8988T (cell line): ENCODE measurements at places on chromosomes 4 and X.
A peak's percentile ranks its signal among the peaks of the same experiment; 100 is the strongest.

DNA sequence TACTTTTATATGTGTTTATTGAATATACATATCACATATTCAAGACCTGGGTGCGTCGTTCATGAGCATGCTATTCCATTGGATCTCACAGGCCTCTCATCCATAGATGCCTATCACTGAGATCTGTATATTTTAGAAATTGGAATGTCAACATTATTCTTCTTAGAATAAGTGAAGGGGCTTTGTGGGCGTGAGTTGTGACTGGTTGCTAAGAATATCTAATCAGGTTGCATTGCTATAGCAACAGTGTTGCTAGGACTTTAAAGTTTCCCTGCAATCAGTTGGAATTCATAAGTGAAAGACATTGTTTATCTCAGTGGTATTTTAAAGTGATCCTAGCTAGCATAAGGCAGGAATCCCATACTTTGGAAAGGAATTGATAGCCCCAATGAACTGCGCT is 36.7 kb upstream of the ANK2 start:
- DNase-seq: no peak

DNA sequence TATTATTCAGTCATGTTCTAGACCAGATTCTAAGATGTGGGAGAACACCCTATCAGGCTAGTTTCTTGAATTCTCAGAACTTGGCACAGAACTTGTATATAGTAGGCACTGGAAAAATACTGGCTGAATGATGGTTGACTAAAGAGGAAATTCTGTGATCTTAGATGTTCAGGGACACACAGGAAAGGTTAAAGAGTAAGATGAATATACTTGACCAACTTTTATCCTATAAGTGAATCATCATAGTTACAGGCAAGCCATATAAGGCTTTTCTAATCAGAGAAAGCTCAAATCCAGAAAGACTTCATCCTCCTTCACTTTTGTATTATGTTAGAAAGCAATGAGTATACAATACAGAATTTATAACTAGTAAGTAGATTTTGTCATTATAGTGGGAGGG is 53.8 kb downstream of the SEPTIN11 start:
- no peak for DNase-seq

DNA sequence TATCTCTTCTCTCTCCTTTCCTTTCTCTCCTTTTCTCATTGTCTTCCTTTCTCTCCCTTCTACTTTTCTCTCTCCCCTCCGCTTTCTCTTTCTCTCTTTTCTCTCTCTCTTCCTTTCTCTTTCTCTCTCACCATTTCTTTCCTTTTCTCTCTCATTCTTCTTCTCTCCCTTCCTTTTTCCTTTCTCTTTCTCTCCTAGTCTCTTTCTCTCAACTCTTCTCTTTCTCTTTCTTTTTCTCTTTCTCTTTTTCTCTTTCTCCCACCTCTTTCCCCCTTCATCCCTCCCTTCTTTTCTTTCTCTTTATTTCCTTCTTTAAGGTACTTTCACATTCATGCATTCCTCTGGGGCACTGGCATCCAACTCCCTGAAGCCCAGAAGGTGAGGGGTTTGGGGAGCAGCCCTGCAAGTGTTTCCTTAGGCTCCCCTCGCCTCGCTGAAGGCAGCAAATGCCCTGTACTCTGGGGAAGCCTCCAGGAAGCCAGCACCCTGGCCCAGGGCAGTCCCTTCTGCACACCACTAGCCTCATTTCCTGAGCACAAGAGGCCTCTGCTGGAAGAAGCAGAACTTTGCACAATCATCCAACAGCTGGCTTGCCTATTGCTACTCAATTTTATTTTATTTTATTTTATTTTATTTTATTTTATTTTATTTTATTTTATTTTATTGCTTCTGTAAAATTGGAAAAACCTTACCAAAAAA is 124.2 kb downstream of the NFKB1 start:
- DNase-seq: peak; percentile 25

- no peak for DNase-seq
Measured at GRCh38 chrX:5683996-5684395, 544.7 kb downstream of the NLGN4X start.

- DNase-seq: no peak
Measured at GRCh38 chr4:88725986-88726385, 28.4 kb upstream of the NAP1L5 start.

DNA sequence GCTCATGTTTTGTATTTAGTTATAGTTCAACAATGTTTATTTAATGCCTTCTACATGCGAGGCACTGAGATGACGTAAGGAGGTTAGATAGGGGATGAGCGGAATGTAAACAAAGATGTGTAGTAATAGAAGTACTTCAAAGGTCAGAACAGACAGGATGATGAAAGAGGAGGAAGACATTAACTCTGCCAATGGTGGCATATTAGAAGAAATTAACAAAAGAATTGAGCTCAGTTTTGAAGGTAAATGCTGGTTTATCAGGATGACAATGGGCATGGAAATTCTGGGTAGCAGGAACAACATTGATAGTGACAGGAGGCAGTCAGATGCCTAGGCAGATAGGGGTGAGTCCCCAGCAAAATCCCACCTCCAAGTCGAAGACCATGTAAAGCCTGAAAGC is 62.3 kb upstream of the PGRMC2 start:
- DNase-seq: no peak

DNA sequence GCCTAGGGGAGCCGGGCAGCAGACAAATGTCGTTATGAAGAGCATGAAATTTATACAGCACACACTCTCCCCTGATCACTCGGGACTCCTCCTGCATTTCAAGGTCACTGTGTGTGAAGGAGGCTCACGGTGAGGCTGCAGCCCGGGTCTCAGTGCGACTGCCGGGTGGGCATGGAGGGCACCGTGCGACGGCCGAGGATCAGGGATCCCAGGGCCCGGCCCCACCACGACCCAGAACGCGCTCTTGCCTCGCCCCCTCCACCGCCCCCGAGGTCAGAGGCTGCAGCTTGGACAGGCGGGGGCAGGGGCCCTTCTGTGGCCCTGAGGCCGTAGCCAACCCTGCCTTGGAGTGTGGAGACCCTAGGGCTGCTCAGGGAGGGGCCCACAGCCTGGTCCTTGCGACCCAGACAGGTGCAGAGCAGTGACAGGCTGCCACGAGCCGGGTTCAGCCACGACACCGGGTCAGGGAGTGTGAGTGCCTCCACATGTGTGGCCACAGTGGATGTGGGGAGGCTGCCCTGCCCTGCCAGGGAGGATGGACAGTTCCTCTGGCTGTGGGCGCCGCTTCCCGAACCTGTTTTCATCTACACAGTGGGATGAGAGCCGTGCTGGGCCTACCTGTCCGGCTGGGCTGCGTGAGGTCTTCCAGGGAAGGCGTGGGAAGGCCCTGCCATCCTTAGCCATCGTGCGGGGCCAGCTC is 89.3 kb upstream of the NKX1-1 start:
- peak; percentile 11 for DNase-seq

DNA sequence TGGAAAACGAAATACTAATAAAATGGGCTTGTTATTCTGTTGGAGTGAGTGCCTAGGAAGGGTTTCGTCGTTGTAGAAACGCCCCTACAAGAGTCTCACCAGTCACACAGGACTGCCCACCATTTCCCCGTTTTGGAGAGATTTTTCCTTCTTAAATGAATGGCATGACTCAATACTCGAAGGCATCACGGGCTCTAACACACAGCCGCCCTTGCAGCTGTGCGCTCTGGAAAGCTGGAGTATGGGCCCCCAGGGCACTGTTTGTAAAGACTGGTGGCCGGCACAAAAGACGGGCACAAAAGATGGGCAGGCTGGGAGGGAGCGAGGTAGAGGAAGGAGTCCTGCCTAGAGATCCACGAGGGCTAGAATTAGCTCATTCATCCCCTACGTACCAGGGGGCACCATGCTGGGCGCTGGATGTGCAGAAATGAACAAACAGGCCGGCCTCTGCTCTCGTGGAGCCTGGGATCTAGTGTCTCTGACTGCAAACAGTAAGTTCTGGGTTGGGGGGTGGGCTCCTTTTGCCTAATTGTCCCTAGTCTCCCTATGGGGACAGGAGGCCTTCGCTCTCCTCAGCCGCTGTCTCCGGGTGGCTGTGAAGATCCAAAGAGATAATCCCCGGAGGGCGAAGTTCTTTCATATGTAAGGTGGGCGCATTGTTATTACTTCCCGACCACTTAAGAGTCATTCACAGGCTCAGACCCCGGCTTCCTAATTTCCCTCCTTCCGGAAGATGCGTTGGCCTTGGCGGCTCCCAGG is 1.0 kb upstream of the SFRP2 start:
- DNase-seq: no peak

- DNase-seq: peak; percentile 73
Measured at GRCh38 chr4:22515145-22515887, 550 bp downstream of the ADGRA3 start.

- DNase-seq: no peak
Measured at GRCh38 chr4:101596781-101597552, 193.6 kb upstream of the BANK1 start.

DNA sequence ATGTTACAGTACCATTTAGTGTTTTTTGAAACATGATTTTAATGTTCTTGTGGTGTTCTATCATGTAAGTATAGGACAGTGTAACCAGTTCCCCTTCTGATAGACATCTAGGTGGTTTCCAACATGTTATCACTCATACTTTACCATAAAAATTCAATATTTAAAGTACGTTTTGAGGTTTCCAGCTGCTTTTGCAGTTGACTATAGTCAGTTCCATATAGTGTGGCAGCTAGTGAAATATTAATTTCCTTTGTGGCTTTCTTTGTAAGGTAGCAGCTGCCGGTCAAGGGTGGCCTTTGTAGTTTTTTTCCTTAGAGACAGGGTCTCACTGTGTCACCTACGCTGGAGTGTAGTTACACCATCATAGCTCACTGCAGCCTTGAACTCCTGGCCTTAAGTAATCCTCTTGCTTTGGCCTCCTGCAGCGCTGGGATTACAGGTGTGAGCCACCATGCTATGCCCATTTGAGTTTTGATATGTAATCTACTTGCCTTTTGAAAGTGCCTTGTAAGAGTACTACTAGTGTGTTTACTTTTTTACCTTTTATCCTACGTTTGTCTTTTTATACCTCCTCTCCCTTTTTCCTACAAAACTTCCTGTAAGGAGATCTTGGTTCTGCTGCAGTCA is 63.0 kb downstream of the ARHGAP10 start:
- DNase-seq: no peak

DNA sequence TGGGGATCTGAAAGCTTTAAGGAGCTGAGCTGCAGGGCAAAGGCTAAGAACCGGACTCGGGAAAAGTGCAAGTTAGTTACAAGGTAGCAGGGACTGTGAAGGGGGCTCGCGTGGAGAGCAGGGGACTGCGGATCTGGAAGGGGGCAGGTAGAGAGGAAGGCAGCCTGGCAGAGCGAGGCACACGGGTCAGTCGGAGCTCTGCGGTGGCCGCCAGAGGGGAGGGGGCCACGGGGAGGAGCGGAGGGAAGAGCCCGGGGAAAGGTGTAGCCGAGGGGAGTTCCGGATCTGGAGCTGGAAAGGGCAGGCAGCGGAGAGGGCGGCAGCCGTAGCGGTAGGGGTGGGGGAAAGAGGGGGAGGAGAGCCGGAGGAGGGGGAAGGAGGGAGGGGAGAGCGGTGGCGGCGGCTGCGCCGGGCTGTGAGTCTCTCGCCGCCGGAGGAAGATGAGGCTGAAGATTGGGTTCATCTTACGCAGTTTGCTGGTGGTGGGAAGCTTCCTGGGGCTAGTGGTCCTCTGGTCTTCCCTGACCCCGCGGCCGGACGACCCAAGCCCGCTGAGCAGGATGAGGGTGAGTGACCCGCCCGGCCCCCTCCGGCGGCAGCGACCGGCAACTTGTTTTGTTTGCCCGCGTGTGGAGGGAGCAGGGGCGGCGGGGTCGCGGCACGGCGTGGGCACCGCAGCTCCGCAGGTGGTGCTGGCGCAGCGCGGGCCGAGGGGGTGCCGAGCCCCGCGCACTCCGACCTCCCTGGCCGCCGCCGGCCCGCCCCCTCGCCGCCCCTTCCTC is at the start of gene GALNT7:
Gene GALNT7, plus strand, starts transcription at position 416 of the 782 bp plus-strand sequence. Its CDS starts 25 bp downstream, at position 441.
- DNase-seq: peak; percentile 70

DNA sequence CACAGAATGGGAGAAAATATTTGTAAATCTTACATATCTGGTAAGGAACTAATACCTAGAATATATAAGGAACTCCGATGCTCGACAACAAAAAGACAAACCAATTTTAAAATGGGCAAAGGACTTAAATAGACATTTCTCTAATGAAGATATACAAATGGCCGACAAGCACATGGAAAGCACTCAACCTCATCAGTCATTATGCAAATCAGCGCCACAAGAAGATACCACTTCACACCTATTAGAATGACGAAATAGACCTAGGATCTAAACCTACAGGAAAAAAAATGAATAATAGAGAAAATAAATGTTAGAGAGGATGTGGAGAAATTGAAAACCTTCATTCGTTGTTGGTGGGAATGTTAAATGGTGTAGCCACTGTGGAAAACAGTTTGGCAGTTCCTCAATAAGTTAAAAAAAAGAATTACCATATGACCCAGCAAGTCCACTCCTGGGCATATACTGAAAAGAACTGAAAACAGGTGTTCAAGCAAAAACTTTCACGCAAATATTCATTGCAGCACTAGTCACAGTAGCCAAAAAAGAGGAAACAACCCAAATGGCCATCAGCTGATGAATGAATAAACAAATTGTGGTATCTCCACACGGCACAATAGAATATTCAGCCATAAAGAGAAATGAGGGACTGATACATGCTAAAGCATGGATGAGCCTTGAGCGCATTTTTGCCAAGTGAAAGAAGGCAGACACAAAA is 57.3 kb upstream of the WDR19 start:
- no peak for DNase-seq

- DNase-seq: no peak
Measured at GRCh38 chr4:126784966-126785580, 847.7 kb upstream of the INTU start.

GRCh38 chr4:186500721-186501304 is 54.6 kb downstream of the MTNR1A start:
- no peak for DNase-seq

DNA sequence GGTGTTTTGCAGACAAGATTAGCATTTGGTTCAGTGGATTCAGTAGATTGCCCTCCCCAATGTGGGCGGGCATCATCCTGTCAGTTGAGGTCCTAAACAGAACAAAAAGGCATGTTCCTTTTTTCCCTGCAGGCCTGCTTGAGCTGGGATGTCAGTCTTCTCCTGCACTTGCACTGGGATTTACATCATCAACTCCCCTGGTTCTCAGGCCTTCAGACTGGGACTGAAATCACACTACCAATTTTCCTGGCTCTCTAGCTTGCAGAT is 278.9 kb upstream of the FTHL17 start:
- DNase-seq: no peak

GRCh38 chr4:80926891-80927290 is 103.6 kb upstream of the BMP3 start:
- DNase-seq: no peak

DNA sequence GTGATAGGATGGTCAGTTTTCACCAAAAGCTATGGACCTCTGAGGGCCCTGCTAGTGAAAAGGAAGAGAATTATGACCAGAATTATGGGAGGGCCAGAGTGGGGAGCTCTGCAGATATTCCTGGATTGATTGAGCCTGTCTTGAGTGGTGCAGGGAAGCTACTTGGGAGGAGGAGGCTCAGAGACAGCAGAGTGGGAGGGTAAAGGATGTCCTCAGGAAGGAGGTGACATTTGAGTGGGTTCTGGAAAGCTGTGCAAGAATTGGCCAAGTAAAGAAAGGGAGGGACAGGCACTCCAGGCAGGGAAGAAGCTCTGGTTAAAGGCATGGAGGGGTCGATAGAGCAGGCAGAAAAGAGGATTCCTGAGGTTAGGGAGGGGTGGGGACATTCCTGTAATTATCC is 24.1 kb downstream of the RNF4 start:
- no peak for DNase-seq

GRCh38 chr4:73704314-73705055 is 35.9 kb upstream of the CXCL8 start:
- no peak for DNase-seq
